Activated CD8-positive, alpha-beta memory T cell treated with anti-CD3 and anti-CD28 coated beads for 24 hours (primary cell): ENCODE measurements at places on chromosomes 6 and 20.
A peak's percentile ranks its signal among the peaks of the same experiment; 100 is the strongest.

DNA sequence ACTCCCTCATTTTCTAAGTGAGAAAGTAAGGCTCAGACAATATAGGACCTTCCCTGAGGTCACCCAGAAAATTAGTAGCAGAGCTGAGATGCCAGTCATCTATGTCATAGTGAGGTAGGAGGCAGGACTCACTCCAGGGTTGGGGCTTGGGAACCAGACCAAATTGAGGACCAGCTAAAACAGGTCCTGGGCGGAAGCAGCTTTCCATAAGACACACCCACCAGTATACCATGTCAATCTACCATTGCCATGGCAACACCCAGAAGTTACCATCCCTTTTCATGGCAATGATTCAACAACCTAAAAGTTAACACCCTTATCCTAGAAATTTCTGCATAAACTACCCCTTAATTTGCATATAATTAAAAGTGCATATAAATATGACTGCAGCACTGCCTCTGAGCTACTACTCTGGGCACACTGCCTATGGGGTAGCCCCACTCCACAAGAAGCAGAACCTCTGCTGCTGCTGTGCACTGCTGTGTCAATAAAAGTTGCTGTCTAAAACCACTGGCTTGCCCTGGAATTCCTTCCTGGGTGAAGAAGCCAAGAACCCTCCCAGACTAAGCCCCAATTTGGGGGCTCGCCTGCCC is 30.3 kb upstream of the OCSTAMP start:
- no peak for DNase-seq

- DNase-seq = no peak
These were observed 1.6 kb upstream of the HS3ST5 start for GRCh38 chr6:114344246-114344970.

- no peak for DNase-seq
These were observed 187.6 kb downstream of the CD83 start for GRCh38 chr6:14305131-14305530.

- DNase-seq = no peak
These were observed 27.7 kb downstream of the MAP3K5 start for GRCh38 chr6:136764517-136764993.

GRCh38 chr6:170150590-170150945 is 140.3 kb downstream of the DLL1 start:
- no peak for DNase-seq

DNA sequence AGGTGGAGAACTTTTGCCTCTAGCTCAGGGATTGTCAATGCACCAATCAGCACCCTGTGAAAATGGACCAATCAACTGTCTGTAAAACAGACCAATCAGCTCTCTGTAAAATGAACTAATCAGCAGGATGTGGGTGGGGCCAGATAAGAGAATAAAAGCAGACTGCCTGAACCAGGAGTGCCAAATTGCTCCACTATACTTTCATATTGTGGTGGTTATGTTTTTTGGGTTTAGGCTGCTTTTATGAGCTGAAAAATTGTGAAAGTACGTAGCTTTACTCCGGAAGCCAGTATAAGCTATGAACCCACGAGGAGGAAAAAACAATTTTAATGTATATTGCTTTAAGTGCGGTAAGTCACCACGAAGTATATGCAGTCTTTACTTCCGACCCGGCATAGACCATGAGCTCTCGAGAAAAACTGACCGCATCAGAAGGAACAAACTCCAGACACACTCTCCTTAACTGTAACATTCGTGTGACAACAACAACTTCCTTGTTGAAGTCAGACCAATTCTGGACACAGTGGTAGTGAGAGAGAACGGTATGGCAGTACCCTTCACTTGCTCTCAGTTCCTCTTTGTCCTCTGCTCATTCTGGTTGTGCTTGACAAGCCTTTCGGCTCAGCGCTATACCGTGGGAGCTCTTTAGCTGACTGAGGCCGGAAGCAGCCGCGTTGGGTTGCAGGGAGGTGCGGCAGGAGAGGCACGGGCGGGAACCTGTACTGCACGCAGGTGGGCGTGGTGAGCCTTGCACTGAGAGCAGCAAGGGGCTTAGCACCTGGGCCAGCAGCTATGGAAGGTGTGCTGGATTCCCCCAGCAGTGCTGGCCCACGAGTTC is 81.9 kb upstream of the E2F3 start:
- peak; percentile 78 for DNase-seq

- no peak for DNase-seq
These were observed 19.5 kb downstream of the GSTA4 start for GRCh38 chr6:52975580-52975979.

DNA sequence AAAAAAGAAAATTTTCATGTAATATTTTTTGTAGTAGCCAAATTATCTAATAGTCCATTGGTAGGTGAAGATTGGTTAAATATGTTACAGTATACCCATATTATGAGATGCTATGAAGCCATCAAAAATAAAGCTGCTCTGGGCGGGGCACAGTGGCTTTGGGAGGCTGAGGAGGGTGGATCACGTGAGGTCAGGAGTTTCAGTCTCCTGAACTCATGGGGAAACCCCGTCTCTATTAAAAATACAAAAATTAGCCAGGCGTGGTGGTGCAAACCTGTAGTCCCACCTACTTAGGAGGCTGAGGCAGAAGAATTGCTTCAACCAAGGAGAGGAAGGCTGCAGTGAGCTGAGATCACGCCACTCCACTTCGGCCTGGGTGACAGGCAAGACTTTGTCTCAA is 360.5 kb downstream of the KIF16B start:
- DNase-seq = no peak

- DNase-seq = no peak
These were observed 190.8 kb upstream of the NOX3 start for GRCh38 chr6:155646443-155646842.

DNA sequence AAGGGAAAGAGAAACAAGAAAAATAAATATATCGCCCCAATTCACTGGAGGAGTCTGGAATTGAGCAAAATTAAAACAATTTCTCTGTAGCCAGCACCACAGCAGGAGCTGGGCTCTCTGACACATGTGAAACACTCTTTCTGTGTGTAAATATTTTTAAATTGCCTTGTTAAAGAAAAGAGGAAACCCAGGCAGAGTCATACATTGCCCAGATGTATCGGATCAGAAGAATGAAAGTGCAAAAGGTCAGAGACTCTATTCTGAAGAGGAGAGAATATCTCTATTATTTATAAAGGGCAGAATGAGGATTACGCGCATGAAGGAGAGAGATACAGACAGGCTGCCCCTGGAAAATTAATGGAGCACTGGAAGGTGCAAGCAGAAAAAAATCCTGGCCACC is 127.0 kb upstream of the MAN1A1 start:
- no peak for DNase-seq

- DNase-seq = no peak
These were observed 149.4 kb upstream of the BMP2 start for GRCh38 chr20:6618051-6618450.

- DNase-seq = no peak
These were observed 47.8 kb downstream of the NRN1 start for GRCh38 chr6:5958921-5959320.

DNA sequence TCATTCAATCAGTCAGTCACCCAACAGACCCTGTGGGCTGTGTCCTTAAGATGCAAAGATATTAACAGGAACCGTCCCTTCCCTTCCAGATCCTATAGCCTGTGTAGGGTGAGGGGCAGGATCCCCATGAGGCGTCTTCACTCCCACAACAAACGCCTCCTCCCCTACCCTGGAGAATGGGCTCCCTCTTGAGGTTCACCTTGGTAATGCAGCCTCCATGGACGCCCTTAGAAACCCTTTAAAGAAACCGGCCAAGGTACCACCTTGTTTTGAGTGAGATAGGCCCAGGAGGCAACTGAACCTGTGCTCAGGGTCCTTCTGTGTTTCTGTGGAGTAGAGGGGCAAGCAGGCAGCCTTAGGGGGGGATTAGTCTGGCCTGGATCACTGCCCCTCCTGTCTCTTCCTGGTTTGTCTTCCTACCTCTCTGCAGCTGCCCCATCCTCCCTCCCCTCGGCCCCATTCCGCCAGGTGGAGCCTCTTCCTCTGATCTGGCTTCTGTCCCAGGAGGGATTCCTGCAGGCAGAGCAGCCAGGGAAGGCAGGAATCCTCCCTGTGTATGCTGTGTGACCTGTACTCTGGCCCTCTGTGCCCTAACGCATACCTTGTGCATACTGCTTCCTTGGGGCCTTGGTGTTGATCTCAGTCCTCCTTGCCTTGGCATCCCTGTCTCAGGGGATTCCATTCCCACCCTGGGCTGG is 6.6 kb upstream of the GUCA1A start:
- peak; percentile 94 for DNase-seq

GRCh38 chr6:467671-468082 is 76.1 kb downstream of the IRF4 start:
- peak; percentile 54 for DNase-seq

DNA sequence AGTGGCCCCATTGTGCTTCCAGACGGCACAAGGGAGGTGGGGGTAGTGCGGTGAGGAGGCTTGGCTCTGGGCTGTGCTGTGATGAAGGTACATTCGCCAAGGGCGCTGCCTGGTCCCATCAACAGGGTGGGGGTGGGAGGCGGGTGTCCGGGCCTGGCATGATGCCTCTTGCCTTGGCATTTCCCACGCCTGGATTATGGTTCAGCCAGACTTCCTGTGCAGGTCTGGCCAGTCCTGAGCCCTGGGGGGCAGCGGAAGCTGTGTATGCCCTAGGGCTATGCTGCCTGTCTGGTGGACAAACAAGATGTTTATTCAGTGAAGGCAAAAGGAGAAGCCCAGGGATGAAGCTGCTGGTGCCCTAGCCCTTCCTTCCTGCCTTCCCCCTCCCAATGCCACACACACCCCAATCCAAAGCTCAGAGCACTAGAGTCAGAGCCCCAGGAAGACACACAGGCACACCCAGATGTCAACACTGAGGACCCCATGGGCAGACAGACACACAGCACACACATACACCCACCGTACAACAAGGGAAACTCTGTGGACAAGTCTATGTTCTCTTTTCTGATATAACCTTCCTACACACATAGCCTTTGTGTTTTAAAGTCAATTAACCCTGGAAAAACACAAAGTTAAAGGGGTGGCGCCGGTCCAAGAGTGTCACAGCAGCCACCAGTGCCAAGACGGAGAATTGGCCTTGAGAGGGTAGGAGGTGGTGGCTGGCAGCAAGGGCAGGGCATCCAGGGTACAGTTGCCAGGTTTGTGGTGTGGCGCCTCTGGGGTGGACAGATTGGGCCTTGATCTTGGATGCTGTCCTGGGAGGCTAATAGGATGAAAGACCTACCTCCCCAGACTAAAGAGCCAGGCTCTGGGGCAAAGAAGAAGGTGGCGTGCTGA is 54.7 kb upstream of the SAYSD1 start:
- no peak for DNase-seq

DNA sequence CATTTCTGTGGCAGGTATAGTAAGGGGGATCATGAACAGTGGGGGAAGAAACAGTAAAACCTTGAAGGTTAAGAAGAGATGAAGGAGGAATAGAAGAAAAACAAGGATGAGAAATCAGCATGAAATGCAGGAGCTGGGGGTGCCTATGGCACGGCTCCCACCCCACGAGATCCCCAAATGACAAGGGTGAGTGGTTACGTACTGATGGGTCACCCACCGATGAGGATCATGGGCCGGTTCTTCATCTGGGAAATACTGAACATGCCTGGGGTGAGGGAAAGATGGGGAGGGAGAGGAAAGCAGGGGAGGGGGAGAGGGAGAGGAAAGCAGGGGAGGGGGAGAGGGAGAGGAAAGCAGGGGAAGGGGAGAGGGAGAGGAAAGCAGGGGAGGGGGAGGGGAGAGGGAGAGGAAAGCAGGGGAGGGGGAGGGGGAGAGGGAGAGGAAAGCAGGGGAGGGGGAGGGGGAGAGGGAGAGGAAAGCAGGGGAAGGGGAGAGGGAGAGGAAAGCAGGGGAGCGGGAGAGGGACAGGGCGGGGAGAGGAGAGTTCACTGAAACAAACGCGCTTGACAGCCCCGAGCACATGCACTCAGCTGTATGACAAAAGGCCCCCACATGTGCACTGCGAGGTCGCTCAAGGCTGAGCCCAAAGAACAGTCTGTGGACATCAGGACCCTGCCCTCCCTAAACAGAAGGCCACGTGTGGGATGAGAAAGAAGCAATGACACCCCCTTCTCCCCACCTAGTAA is 25.3 kb downstream of the MOCS1 start:
- DNase-seq = no peak

- no peak for DNase-seq
These were observed 441.8 kb upstream of the DEFB115 start for GRCh38 chr20:30815577-30816181.

GRCh38 chr6:1313767-1314503 is 2.0 kb downstream of the FOXQ1 start:
- no peak for DNase-seq

GRCh38 chr6:110822249-110822648 is 7.0 kb upstream of the CDK19 start:
- DNase-seq = no peak

DNA sequence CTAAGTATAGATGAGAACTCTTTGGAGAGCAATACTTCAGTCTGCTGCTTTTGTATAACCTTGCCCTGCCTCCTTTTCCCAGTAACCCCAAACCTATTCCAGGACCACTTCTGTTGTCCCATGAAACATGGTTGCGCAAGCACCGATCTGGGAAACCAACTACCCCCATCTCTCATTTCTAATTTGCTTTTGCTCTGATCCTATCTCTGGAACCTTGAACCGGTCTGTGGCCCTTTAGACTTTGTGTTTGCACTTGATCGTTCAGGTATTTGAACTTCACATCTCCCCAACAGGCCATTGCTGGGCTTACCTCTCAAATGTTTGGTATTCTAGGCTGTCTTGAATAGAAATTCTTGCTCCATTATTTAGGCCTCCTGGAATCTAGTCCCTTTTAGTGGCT is 25.0 kb downstream of the L3MBTL3 start:
- no peak for DNase-seq

GRCh38 chr6:33410711-33411631 is at the start of gene PHF1:
PHF1 (plus strand) TSS chr6:33411014; CDS start chr6:33412264, 1,250 bp downstream.
- no peak for DNase-seq

DNA sequence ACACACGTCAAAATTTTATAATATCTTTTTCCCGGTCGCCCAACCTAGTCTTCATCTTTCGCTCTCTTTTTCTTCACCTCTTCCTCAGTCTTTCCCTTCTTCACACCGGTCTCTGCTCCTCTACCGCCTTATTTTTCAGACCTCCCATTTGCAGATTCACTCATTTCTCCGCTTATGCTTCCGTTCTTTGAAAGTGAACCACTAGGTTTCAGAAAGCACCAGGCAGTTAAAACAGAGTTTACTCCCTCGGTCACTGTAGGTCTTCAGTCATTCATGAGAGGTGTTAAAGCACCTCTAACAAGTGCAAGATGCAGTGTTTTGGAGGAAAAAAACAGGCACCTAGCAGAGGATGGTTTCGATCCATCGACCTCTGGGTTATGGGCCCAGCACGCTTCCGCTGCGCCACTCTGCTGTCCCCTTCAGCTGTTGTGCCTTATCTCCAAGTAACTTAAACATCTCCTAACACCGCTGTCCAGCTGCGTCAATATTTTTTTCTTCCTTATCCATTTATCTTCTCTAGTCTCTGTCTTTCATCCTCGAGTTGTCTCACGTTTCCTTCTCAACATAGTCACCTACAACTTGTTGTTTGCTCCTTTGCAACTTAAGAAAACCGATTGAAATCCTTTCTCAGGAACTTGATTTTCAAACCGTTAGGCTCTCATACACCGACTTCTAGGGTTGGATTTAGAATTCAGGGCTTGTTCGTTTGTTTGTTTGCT is 119.7 kb upstream of the ZNF184 start:
- DNase-seq = peak; percentile 82

- DNase-seq = no peak
These were observed 501.8 kb downstream of the HACE1 start for GRCh38 chr6:104357928-104358327.

- DNase-seq = no peak
These were observed 24.0 kb upstream of the INSM1 start for GRCh38 chr20:20343932-20344331.
